ENCODE measurements at places on chromosomes 1 and 21.

DNA sequence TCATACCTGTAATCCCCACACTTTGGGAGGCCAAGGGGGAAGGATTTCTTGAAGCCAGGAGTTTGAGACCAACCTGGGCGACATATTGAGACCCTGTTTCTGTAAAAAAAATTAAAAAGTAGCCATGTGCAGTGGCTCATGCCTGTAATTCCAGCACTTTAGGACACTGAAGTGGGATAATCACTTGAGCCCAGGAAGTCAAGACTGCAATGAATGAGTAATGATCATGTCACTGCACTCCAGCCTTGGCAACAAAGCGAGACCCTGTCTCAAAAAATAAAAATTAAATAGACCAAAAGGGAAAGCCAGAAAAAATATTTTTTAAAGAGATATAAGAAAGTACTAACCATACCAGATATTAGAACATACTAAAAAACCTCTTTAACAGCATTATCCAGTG, 44.7 kb upstream of the LYPLAL1 start:
- no peak for DNase-seq

DNA sequence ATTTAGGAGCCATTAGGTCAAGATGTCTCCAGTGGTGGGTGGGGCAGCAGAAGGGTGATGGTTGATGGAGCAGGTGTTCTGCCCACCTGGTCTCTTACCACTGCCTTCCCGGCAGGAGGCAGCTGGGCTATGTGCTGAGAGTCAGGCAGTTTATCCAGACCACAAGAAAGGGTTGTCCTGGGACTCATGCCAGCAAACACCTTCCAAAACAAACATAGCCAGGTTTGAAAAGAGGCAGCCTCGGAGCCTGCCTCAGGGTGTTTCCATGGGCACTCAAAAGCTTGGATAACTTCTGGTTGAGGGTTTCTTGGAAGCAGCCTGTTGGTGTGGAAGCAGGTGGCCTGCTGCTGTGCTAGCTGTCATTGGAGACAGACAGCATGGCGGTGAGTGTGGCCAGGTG, 187.2 kb downstream of the PCP4 start:
- DNase-seq, result no peak

- DNase-seq, result no peak
Observed at GRCh38 chr21:36860736-36861594, 105.5 kb downstream of the HLCS start.

DNA sequence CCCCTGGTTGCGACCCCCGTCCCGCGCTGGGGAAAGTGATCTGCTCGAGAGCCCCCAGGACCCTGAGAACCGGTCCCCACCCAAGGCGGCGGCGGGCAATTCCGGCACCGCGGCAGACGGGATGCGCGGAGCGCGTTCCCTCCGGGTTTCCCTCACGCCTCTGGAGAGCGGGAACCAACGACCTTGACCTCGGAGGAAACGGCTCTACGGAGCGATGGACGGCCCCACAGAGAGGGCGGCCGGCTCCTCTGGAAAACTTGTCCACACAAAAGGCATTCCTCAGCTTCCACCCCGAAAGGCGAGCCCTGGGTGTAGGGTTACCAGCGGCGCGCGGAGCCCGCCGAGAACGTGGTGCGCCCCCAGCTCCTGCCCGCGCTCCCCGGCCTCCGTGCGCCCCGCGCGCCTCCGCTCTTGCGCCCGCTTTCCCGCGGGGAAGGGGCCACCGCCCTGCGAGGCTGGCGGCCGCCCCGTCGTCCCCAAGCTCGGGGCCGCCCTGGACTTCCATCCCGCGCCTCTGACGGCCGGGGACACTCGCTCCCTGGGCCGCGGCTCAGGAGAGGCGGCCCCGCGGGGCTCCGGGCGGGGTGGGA, 391 bp upstream of the KIAA1614 start:
- DNase-seq, result peak; percentile 36

DNA sequence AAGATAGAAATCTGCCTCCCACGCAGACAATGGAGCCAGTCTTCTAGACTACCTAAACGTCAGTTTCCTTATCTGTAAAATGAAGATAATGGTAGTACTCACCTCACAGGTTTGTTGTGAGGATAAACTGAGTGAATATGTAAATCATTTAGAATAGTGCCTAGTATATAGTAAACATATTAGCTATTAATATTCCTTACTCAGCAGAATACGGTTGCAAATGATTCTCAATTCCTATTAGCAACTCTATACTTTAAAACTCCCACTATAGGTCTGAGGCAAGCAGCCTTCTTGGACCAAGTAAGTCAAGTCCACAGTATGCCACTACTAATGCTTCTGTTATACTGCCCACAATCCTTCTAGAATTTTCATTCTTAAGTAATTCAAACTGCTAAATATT, 5.4 kb downstream of the GTF2B start:
- no peak for DNase-seq

- no peak for DNase-seq
Observed at GRCh38 chr1:65065524-65066418, 82.2 kb upstream of the AK4 start.

DNA sequence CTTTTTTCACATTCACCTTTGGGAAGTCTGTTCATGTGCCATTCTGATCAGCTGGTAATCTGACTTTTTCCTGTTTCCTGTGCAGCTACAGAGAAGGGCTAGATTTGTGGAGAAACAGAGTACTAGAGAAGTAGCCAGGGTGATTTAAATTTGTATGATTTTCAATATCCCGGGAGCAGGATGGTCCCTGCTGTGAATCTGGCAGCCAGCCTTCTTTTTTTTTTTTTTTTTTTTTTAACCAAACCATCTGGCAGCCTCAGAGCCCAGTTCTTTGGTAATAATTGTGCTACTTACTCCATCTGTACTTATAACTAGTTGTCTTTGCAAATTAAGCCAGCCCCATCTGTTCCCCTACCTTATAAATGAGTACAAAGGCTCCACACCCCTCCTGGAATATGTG, 248.6 kb upstream of the DEPDC1 start:
- no peak for DNase-seq

GRCh38 chr1:198829356-198829755, 190.5 kb downstream of the PTPRC start:
- no peak for DNase-seq

DNA sequence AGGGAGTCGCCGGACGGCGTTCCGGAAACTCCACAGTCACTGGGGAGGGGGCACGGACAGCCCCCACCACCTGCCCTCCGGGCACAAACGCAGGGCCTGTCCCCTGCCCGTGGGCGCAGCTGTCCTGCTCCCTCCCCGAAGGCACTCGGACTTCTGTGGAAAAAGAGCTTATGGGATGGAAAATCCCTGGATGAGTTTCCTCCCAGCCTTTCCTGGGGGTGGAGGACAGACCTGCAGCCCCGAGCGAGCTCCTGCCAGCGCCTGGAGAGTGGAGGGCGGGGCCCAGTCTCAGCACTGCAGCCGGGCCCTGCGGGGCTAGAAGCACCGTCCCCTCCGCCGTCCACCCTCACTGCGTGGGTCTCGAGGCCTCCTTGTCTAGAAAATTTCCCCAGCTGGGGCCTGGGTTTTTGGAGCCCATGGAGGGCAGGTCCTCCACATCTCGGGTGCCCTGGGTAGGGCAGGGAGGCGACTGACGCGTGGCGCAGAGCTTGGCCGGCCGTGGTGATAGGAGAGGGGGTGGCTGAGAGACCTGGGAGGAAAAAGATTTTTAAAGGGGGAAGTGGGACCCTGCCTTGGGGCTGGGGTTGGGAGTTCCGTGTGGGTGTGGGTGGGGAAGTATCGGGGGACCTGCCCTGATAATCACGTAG, 6.4 kb upstream of the COL6A1 start:
- DNase-seq, result peak; percentile 62

- peak; percentile 75 for DNase-seq
Observed at GRCh38 chr1:51535006-51535592, 16.0 kb upstream of the EPS15 start.

- no peak for DNase-seq
Observed at GRCh38 chr1:160806109-160806665, 10.2 kb downstream of the LY9 start.

GRCh38 chr21:14116080-14116481, 94.7 kb downstream of the LIPI start:
- no peak for DNase-seq

All from activated effector memory CD4-positive, alpha-beta T cell treated with anti-CD3 and anti-CD28 coated beads, Interleukin-2, amount 50 U/mL, for 16 hours (primary cell).